ENCODE measurements at places on chromosomes 2 and 18.

DNA sequence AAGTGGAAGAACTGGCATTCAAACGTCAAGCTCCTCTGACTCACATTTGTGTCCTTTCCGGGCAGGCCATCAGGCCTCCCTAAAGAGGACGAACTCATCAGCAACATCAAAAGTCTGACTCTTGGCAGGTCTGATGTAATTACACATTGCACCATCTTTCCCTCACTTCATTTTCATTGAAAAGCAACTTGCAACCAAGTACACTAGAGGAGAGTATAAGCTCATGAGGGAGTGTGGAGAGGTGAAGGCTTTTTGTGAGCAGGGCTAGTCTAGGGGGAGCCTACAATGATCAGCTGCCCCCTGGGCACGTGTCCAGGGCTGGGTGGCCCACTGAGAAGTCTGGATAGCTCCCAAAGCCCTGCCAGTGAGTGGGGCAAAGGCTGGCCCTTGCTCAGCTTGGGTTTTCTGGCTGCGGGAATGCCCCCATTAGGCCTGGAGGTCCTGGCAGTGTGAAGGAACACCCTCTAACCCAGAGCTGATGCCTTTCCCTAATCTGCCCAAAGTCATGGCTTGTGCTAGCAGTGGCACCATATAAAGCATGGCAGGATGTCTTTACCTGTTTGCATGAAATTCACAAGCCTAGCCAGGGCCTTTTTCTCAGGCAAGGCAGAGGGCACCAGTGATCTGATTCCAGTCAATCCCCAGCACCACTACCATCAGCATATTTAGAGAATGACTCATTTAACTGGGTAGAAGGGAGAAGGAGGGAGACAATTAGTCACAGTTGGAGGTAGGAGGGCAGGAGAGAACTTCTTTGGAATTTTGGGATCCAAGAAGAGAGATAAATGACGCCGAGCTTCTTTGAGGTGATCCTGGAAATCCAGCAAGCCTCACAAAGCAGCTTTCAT is 8.5 kb upstream of the DAW1 start:
- DNase-seq = no peak

DNA sequence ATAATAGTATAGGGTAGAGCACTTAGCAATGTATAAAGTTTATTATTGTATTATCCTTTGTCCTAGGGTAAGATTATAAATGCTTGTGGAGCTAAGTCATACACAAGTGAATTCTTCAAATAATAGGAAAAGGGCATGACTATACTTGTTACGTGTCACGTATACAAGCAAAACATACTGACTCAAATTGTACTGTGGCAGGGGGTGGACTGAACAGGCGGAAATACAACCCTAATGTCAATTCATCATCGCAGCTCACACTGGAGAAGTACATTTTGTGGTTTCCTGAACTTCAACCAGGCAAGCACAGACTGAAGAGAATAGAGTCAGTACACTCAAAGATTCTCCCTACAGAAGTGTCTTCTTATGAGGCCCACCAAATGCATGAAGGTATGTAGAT is 201.0 kb downstream of the MBD2 start:
- DNase-seq = no peak

DNA sequence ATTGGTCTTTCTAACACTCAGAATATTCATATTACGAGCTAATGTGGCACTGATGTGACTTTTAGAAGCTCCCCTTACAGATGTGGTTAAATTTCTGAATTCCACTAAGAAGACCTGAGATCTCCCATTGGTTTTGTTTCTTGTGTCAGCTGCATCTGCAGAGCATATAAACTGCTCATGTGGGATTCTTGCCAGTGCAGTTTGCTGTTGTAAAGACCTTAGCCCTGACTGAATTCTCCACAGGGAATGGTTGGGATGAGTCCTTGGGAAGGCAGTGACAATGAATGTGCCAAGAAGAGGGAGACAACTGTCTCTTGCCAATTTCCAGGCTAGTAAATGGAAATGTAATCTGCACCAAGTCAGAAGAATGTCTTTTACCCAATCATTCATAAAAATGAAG is 94.1 kb downstream of the PTPRM start:
- DNase-seq = no peak

DNA sequence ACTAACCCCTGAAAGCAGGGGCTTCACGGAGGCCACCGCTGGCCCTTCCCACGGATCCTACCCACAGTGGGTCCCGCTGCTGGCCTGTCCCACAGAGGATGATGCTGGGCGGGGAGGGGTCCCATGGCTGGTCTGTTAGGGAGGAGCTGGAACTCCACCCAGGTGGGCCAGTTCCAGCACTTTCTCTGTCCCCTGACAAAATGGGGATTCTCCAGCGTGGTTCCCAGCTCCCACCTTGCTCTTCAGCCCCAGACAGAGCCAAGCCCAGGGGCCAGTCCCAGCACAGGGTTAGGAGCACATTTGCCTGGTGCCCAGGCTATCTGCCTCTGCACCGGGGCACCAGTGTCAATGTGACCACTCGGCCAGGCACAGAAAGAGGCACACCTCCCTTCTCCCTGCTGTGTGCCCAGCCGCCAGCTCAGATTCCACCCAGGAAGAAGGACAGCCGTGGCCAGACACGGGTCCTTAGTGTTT is 50.0 kb downstream of the ANKMY1 start:
- no peak for DNase-seq

GRCh38 chr18:136433-136832 is 21.9 kb upstream of the USP14 start:
- DNase-seq = peak; percentile 43

- no peak for DNase-seq
Measured at GRCh38 chr18:37922162-37922561, 356.6 kb upstream of the CELF4 start.

DNA sequence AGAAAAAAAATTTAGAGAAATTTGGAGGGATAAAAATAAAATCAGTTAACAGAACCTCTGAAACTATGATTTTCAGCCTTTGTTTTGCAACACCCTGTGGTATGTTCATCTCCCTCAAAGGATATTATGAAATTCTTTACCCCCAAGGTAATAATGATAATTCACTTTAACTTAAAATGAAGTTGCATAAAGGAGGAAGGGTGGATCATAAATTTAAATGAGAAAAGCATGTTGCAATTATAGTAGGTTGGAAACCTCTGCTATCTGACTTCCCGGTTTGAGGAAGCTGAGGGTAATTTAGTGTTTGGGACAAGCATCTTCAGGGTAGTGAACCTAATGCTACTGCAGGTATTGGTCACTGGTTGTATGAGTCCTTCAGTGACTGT is 102.9 kb downstream of the BABAM2 start:
- no peak for DNase-seq

- DNase-seq = no peak
Measured at GRCh38 chr18:55706898-55707297, 118.9 kb upstream of the TCF4 start.

- DNase-seq = no peak
Measured at GRCh38 chr2:42875880-42876279, 83.5 kb upstream of the HAAO start.

- no peak for DNase-seq
Measured at GRCh38 chr2:102512161-102512560, 39.1 kb downstream of the SLC9A4 start.

GRCh38 chr2:14632133-14632936 is at the start of gene LRATD1:
Gene LRATD1 (plus strand): TSS chr2:14632717. CDS start chr2:14633980, 1,263 bp downstream.
- DNase-seq = peak; percentile 20

- no peak for DNase-seq
Measured at GRCh38 chr2:220221992-220222391, 594.6 kb downstream of the SLC4A3 start.

DNA sequence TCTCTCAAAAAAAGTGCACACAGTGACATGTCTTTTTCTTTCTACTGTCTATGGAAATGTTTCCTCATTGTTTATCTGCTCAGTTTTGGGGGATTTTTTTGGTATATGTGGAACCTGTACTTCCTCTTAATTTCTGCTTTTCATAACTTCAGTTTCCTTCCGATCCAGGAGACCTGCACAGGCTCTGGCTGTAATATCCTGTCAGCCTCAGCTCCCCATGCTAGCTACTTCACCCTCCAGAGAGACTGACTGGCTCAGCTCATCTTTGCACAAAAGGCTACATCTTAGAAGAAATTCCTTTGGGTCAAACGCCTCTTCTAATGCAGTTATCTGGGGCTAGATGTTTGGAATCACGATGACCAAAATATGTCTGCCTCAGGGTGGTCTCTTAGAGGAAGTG is 378.4 kb downstream of the RND3 start:
- DNase-seq = no peak
